ENCODE measurements at places on chromosomes 16 and 17.
A peak's percentile ranks its signal among the peaks of the same experiment; 100 is the strongest.

- DNase-seq = no peak
Measured at GRCh38 chr17:67638871-67639270, 78.9 kb upstream of the NOL11 start.

- DNase-seq = no peak
Measured at GRCh38 chr17:38809828-38810227, 10.5 kb upstream of the PIP4K2B start.

DNA sequence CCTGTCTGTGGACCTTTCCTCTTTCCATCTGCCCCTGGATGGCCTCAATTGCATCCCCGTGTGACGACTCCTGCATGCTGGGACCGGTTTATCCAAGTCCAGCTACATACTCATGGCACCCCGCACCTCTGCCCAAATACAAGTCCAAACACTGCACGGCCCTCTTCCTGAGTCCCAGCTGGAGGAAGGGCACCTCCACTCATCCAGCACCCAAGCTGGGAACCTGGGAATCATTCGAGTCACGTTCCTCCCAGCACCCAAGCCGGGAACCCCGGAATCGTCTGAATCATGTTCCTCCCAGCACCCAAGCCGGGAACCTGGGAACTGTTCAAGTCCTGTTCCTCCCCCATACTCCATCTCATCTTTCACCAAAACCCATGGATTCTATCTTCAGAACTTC lies 10.2 kb downstream of the TRARG1 start:
- no peak for DNase-seq

- DNase-seq = no peak
Measured at GRCh38 chr17:6708357-6708961, 4.7 kb downstream of the SLC13A5 start.

DNA sequence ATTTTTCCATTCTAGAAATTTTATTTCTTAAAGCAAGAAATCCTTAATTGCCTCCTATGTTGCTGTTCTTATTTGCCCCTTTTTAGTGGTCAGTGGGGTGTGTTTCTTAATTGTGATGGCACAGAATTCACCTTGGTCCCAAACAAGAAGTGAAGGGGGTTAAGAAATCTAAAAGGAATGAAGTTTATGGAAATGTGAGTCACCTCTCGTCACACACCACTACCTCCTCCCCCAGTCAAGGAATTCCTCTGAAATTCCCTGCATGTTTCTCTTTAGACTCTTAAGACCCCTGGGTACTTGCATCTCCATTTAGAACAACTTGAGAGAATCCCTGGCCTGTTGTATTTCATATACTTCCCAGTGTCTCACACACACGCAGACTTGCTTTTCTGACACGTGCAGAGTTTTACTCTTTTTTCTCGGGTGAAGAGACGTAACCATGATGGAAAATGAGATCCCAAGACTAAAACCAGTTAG lies 247.4 kb downstream of the PRKCA start:
- peak; percentile 85 for DNase-seq

DNA sequence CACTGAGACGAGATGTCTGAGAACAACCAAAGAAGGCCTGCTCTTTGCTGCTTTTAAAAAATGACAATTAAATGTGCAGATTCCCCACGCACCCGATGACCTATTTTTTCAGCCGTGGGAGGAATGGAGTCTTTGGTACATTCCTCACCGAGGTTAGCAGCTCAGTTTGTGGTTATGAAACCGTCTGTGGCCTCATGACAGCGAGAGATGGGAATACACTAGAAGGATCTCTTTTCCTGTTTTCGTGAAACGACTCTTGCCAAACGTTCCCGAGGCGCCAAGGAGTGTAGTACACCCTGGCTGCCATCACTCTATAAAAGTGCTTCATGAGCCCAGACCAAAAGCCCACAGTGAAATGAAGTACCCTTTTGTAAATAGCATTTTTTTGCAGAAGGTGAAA lies 87.8 kb downstream of the CRISPLD2 start:
- DNase-seq = peak; percentile 98

GRCh38 chr16:20323591-20324117 lies 3.7 kb downstream of the GP2 start:
- DNase-seq = no peak

GRCh38 chr17:44840936-44841335 lies 6.7 kb upstream of the HIGD1B start:
- DNase-seq = no peak

GRCh38 chr16:5490499-5490898 lies 392.9 kb upstream of the EEF2KMT start:
- DNase-seq = no peak

DNA sequence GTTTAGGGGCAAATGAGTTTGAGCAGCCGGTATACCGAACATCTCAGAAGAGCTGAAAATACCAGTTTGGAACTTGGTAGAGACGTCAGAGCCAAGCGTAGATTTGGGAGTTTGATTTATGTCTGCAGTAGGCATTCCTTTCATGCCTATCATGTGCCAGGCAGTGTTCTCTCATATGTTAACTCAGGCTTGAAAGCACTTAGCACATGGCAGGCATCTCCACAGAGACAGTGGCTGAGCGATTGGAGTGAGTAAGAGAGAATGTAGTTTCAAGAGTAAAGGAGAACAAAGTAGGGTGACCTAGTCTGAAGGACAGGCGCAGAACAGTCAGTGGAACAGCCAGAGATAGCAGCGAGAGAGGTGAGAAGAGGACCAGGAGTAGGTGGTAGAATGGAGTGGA lies 207.0 kb downstream of the FTO start:
- peak; percentile 71 for DNase-seq

DNA sequence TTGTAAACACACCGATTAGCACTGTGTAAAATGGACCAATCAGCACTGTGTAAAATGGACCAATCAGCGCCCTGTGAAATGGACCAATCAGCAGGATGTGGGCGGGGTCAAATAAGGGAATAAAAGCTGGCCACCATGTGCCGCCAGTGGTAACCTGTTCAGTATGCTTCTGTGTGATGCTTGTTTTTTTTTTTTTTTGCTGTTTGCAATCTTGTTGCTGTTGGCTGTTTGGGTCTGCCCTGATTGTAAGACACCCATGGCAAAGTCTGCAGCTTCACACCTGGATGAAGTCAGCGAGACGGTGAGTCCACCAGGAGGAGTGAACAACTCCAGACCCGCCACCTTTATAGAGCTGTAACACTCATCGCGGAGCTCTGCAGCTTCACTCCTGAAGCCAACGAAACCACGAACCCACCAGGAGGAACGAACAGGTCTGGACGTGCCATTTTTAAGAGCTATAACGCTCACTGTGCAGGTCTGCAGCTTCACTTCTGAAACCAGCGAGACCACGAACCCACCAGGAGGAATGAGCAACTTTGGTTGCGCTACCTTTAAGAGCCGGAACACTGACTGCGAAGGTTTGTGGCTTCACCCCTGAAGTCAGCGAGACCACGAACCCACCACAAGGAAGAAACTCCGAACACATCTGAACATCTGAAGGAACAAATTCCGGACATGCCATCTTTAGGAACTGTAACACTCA lies 85.0 kb upstream of the MED9 start:
- no peak for DNase-seq

DNA sequence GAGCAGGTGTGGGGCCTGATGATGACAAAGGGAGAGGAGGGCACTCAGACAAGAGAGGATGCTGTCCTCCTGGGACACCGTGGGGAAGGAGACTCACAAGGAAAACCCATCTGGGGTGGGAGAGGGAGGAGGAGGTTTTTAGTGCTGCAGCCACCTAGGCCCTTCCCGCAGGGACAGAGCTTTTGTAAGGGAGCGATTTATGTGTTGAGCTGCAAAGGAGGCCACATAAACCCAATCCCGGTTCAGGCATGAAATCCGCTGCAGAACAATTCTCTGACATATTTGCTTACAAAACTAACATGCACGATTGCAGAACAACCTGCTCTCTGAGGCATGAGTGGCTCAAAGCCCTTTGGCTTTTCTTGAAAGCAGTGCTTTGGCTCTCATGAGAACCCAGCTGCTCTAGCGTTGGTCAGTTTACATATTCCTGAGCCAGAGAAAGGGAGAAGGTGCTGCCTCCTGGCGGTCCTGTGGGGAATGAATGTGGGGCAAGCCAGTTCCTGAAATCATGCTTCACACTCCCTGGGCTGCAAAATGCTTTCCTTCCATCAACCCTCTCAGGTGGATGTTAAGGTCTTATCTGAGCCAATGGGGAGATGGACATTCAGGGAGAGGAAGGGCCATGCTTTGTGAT lies 122.4 kb upstream of the NLRP1 start:
- DNase-seq = peak; percentile 19

DNA sequence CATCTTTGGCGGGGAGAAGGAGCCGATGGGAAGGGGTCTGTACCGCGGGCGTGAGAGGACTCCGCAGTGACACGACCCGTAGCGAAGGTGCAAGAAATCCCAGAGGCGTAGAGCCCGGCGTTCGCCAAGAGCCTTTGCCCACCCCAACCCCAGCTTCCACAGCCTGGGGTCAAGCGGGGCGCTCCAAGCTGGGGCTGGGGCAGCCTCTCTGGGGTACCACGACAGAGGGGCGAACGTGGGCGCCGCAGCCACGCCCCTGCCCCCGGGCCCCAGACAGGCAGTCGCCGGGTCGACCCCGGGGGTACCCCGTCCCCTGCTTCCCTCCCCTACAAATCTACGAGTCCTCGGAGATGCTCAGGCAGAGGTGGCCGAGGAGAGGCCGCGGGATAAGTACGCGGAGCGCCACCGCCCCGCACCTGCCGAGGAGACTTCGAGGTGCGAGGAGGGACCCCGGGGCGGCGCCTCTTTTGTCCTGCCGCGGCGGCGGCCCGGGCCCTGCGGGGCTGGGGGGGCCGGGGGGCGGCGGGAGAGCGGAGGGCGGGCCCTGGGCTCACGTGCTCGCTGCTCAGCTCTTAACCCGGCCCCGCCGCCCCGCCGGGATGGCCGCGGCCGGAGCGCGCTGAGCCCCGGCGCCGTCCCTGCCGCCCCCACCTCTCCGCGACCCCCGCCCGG lies at the start of gene ADAM11:
TSS of gene ADAM11 (plus strand) at position 575 of the 672 bp plus-strand sequence. CDS start 212 bp downstream, outside the sequence.
- DNase-seq = no peak

GRCh38 chr16:17416461-17417311 lies 54.1 kb downstream of the XYLT1 start:
- DNase-seq = peak; percentile 61

GRCh38 chr17:78817123-78817522 lies 23.5 kb downstream of the USP36 start:
- DNase-seq = no peak

- DNase-seq = no peak
Measured at GRCh38 chr16:31513884-31514283, 5.7 kb upstream of the RUSF1 start.

GRCh38 chr17:30573603-30574175 lies 96.5 kb downstream of the GOSR1 start:
- DNase-seq = no peak

- no peak for DNase-seq
Measured at GRCh38 chr17:34675605-34676004, 96.2 kb downstream of the TMEM132E start.

DNA sequence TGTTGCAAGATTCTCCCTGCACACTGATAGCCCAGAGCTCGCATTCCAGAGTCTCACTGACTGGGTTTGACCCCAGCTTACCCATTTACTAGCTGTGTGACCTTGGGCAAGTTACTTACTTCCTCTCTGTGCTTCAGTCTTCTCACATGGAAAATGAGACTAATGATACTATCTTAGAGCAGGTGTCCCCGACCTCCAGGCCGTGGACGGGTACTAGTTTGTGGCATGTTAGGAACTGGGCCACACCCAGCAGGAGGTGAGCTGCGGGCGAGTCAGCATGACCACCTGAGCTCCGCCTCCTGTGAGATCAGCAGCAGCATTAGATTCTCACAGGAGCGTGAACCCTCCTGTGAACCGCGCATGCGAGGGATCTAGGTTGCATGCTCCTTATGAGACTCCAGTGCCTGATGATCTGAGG lies 15.8 kb downstream of the ANKFY1 start:
- DNase-seq = peak; percentile 67

- DNase-seq = no peak
Measured at GRCh38 chr16:85042167-85042526, 14.6 kb downstream of the KIAA0513 start.

DNA sequence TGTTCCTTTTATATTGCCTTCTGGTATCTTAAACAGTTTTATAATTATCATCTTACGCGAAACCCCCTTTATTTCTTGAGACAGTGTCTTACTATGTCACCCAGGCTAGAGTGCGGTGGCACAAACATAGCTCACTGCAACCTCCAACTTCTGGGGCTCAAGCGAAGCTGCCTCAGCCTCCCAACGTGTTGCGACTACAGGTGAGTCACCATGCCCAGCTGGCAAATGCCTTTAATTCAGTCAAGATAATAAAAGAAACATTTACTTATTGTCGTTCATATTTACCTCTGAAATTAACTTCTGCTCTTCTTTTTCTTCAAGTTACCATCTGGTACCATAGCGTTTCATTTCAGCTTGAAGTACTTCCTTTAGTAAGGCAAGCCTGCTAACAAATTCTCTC lies 43.9 kb downstream of the FBXL20 start:
- DNase-seq = no peak

DNA sequence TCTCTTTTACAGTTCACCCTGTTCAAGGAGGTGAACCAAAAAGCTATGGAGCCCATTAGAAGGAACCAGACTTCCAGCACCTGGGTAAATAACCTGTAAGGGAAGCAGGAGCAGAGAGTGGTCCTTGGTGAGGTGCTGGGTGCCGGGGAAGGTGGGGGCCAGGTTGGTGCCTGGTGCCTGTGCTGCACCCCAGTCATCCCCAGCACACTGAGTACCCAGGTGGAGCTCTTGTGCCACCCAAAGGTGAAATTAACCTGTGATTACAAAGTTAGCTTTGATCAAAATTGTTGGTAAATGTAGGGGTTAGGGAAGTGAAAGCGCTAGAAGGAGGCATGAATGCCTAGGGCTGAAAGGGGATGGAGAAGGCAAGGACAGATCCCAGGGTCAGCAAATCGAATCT lies 58.6 kb downstream of the CDRT4 start:
- no peak for DNase-seq

- peak; percentile 12 for DNase-seq
Measured at GRCh38 chr16:27511657-27512448, 37.9 kb downstream of the GTF3C1 start.

- no peak for DNase-seq
Measured at GRCh38 chr17:19677736-19678379, 29.3 kb downstream of the ALDH3A2 start.

DNA sequence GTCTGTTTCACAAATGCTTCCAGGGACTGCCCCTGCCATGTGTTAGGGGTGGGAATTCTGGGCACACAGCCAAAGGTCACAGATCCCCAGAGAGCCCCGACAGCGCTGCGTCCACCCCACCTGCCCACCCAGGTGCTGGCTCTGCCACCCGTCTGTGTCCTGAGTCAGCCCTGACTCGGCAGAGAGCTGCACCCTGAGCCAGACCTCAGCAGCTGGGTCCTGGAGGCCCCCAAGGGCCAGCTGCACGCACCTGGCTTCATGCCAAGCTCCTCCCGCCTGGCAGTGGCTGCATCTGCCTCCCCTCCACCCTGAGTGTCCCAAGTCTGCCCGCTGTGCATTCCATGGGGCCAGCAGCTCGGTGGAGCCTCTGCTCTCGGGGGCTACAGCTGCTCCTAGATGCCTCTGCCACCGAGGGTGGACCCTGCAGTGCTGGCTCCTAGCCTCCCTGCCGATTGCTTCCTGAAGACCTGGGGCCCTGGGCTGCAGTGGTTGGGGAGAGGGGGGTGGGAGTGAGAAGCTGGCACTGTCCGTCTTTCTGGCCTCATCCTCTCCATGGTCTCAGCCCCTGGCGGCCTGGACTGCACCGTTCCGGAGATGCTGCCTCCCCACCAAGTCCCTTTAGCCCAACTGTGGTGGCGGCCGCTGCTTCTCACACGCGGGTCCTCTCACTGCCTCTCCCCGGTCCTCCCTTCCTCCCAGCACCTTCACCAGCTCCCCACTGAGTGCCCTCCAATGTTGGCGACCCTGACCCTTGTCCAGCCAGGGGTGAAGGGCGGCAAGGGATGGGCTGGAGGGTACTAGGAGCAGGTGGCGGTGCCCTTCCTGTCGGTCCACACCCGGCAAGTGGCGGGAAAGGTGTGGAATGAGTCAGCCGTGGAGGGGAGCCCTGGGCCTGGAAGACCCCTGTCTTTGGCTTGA lies 3.0 kb downstream of the SECTM1 start:
- peak; percentile 43 for DNase-seq

- no peak for DNase-seq
Measured at GRCh38 chr17:8072341-8072728, 15.2 kb downstream of the ALOX12B start.

All from amniotic epithelial cell (primary cell).